Naive thymus-derived CD4-positive, alpha-beta T cell (primary cell): ENCODE measurements at places on chromosomes 13 and 19. TPM values are rescaled to one million over a fixed set of nuclear protein-coding genes. Genes with fewer than 3 reads are reported as not detected.

RNF225 gene
- 0.31 and 0.53 TPM in 2 replicates for total RNA-seq

B3GNT3 gene
- not detected for total RNA-seq

ERICH4 gene
- not detected for total RNA-seq

ZNF763 gene
- 17.3 TPM for total RNA-seq

VAV1 gene
- 90.5 TPM for total RNA-seq

CYP4F12 gene
- 0.50 TPM for total RNA-seq

DNA sequence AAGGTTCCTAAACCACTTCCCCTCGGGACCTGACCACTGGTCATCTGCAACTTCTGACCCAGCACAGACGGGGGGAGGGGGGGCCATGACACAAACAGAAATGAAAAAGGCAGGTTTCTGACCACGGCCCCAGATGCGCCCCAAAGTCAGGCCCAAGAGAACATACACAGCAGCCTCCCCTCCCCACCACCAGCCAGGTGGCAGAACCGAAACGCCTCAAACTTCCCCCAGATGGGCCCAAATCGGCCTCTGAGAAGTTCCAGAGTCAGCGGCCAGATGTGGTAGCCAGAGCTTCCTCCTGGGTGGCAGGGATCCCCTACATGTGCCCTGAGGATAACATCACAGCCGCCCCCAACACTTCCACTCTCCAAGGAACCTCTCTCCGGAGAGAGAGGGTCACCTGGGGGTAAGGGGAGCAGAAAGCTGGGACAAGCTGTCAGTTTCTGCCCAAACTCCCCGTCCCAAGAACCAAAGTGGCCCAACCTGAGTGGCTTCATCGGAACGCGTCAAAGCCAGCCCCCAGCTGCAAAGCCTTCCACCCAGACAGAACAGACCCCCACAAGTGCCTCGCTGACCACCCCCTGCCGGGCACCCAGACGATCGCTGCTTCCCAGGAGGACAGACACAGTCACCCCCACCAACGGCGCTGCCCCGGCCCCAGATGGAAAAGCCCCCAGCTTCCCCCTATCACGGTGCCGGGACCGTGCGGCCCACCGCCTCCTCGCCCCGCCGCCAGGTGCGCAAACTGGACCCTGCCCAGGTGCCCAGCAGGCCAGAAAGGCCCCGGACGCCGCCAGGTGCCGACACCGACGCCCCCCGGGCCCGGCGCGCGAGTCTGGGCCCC is 800 bp downstream of the ELL start:
- peak overlapping the region; percentile 89 for H3K4me3 ChIP-seq
- H3K4me1 ChIP-seq: peaks cover 20% of the 10 kb centered on the region
- no peaks in the 10 kb centered on the region for H3K27me3 ChIP-seq

DNA sequence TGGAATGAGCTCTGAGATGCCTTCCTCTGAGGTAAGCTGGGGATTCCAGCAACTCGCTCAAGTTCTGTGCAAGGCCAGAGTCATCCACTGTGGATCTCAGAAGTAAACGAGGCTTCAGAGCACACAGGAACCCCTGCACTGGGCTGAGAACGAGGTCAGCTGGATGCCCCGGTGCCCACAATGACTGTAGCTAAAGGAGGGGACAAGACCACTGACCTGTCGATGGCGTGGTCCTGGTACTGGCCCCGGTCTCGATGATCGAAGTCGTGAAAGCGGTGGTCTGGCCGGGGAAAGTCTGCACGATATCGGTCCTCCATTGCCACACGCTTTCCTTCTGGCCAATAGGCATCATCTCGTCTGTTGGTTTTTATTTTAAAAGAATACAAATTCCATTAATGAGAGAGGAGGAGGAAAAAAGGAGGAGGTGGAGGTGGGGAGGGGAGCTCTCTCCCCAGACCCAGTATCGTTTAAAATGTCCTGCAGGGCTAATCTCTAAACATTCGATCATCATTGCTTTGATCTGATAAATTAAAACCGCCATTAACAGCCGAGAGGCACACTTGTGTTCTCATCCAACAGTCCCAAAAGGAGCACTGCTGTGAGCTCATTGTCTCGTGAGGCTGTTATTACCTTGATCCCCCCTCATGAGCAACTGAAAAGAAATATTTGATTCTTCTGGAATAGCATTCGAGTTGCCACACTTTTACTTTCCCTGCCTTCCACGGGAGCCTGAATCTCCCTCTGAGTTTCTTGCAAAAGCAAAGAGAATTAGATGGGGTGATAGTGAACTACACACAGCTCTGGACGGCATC is 25.0 kb upstream of the TINCR start:
- no peak for DNase-seq
- no peak overlapping the region for H3K27ac ChIP-seq
- H3K27me3 ChIP-seq: no peaks in the 10 kb centered on the region
- H3K36me3 ChIP-seq: peaks cover 21% of the 10 kb centered on the region

DNA sequence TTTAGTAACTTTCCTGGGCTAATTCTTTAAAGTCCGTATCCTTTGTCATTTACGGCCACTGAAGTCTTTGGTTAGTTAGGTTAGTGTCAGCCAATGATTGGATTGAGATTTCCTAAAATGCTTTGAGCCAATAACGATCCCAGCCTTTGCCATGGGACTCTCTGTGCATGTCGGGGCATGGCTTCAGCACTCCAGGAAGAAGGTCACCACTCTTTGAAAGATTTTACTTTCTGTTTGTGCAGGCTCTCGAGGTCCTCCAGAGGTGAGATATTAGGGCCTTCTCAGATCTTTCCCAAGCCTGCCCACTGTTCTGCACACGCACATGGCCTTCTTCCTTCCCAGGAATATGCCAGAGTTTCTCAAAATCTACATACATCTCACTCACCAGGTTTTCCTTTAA is 153.7 kb upstream of the ARGLU1 start:
- H3K27ac ChIP-seq: no peak overlapping the region
- H3K36me3 ChIP-seq: no peaks in the 10 kb centered on the region
- H3K4me3 ChIP-seq: no peak overlapping the region
- DNase-seq: no peak
- no peaks in the 10 kb centered on the region for H3K27me3 ChIP-seq
- H3K4me1 ChIP-seq: no peaks in the 10 kb centered on the region

- H3K4me3 ChIP-seq: peak overlapping the region; percentile 2
- H3K36me3 ChIP-seq: peaks cover 3% of the 10 kb centered on the region
- peak overlapping the region; percentile 77 for H3K27ac ChIP-seq
- no peaks in the 10 kb centered on the region for H3K27me3 ChIP-seq
Observed at GRCh38 chr13:99323488-99323887, 16.3 kb upstream of the GPR183 start.

GRCh38 chr13:46181840-46182490 is at the start of gene LCP1:
Gene LCP1, minus strand, starts transcription at chr13:46182177. Its CDS starts 22,515 bp downstream, at chr13:46159662.
- no peaks in the 10 kb centered on the region for H3K36me3 ChIP-seq
- DNase-seq: peak; percentile 93
- H3K4me1 ChIP-seq: peaks cover 37% of the 10 kb centered on the region
- peak within 1 kb of the TSS; percentile 82 for H3K27ac ChIP-seq
- peak within 1 kb of the TSS; percentile 83 for H3K4me3 ChIP-seq
- no peaks in the 10 kb centered on the region for H3K27me3 ChIP-seq

GRCh38 chr19:50826492-50827240 is 3.1 kb upstream of the KLK1 start:
- no peaks in the 10 kb centered on the region for H3K4me1 ChIP-seq
- no peak for DNase-seq
- no peak overlapping the region for H3K4me3 ChIP-seq
- H3K27ac ChIP-seq: no peak overlapping the region

- H3K4me3 ChIP-seq: no peak overlapping the region
- H3K4me1 ChIP-seq: peaks cover 18% of the 10 kb centered on the region
- H3K36me3 ChIP-seq: no peaks in the 10 kb centered on the region
- DNase-seq: peak; percentile 78
Observed at GRCh38 chr19:13093407-13094105, 9.1 kb downstream of the LYL1 start.

DNA sequence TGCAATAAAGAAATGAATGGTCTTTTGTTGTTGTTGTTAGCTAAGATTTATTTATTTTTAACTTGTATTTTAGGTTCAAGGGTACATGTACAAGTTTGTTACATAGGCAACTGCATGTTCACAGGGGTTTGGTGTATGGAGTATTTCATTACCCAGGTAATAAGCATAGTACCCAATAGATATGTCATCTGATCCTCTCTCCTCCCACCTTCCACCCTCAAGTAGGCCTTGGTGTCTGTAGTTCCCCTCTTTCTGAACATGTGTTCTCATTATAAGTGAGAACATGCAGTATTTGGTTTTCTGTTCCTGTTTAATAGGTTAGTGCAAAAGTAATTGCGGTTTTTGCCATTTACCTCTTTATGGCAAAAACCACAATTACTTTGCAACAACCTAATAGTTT is 554.1 kb downstream of the TBC1D4 start:
- no peaks in the 10 kb centered on the region for H3K36me3 ChIP-seq
- H3K27ac ChIP-seq: no peak overlapping the region
- no peak overlapping the region for H3K4me3 ChIP-seq

DNA sequence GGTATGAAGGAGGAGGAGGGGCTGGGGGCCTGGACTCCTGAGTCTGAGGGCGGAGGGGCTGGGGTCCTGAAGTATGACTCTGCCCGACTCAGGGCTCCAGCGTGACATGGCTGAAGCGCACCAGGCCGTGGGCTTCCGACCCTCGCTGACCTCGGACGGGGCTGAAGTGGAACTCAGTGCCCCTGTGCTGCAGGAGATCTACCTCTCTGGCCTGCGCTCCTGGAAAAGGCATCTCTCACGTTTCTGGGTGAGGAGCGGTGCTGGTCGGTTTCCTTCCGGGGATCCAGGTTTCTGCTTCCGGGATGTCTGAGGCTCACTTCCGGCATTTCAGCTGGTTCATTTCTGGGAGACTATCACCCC is 1.2 kb downstream of the CPT1C start:
- H3K36me3 ChIP-seq: no peaks in the 10 kb centered on the region
- DNase-seq: no peak
- no peaks in the 10 kb centered on the region for H3K27me3 ChIP-seq
- no peak overlapping the region for H3K4me3 ChIP-seq

GRCh38 chr19:41706741-41707501 is 1.5 kb upstream of the CEACAM5 start:
- H3K27ac ChIP-seq: no peak overlapping the region
- peak; percentile 78 for DNase-seq
- H3K27me3 ChIP-seq: no peaks in the 10 kb centered on the region
- H3K36me3 ChIP-seq: no peaks in the 10 kb centered on the region
- H3K4me1 ChIP-seq: no peaks in the 10 kb centered on the region
- peak overlapping the region; percentile 56 for H3K4me3 ChIP-seq

GRCh38 chr13:99949679-99950413 is 21.7 kb downstream of the ZIC5 start:
- H3K4me1 ChIP-seq: no peaks in the 10 kb centered on the region
- no peaks in the 10 kb centered on the region for H3K27me3 ChIP-seq
- no peak overlapping the region for H3K27ac ChIP-seq
- no peak for DNase-seq

DNA sequence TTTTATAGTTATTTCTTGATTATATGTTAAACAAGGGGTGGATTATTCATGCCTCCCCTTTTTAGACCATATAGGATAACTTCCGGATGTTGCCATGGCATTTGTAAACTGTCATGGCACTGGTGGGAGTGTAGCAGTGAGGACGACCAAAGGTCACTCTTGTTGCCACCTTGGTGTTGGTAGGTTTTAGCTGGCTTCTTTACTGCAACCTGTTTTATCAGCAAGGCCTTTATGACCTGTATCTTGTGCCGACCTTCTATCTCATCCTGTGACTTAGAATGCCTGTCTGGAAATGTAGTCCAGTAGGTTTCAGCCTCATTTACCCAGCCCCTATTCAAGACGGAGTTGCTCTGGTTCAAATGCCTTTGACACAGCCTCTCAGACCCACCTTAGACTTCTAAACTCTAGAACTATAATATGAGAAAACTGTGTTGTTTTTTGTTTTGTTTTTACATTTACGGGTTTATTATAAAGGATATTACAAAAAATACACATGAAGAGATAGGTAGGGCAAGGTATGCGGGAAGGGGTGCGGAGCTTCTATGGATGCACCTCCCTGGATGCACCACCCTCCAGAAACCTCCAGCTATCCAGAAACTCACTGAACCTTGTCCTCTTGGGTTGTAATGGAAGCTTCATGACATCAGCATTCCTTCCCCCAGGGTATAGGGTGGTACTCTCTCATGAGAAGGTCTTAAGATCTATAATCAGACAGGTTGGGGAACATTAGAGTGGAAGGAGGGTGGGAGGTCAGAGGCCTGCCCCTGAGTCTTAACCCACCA is 15.8 kb upstream of the SPRYD7 start:
- no peak overlapping the region for H3K27ac ChIP-seq
- no peak for DNase-seq
- H3K4me1 ChIP-seq: no peaks in the 10 kb centered on the region
- no peaks in the 10 kb centered on the region for H3K27me3 ChIP-seq
- no peaks in the 10 kb centered on the region for H3K36me3 ChIP-seq

DNA sequence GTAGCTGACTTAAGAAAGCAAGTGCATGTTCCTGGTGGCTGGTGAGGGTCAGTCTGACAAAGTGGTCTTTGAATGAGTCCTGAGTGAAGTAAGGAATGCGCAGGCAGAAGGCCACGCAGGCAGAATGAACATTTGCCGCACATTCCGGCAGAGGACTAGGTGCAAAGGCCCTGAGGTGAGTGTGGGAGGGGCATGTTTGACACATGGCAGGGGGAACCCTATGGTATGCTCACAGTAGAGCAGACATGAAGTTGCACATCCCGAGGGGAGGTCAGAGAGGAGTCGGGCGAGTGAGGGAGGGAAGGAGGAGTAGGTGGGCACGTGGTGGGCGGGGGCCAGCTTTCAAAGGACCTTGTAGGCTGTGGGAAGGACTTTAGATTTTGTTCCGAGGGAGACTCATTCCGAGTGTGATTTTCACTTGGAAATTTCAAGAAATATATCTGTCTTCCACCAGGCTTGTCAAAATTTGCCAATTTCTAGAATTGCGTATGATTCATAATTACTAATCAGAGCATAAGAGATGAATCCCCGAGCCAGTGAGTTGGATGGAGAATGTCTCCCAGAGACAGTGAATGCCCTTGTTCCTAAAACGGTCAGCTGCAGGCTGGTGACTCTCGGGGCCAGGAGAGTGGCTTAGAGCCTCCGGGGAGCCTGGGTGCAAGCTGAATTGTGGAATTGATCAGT is 40.3 kb downstream of the ERICH6B start:
- H3K36me3 ChIP-seq: no peaks in the 10 kb centered on the region
- H3K4me1 ChIP-seq: no peaks in the 10 kb centered on the region
- H3K27ac ChIP-seq: no peak overlapping the region

DNA sequence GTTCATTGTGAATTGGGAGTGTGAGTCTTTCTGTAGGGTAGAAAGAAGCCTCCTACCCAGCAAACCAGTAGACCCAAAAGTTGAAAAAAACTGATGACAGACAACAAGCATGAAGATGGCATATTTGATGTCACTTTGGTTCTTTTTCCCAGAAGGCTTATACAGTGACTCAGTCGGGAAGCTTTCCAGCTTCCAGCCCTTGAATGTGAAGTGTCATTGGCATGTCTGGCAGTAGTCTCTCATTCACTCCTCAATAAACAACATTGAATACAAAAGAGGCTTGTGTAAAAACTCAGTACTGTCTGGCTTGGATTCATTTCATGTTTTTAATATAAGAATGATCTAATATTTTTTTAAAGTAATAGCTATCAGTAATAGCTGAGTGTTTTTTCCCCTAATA is 68.7 kb downstream of the IPO5 start:
- no peak overlapping the region for H3K27ac ChIP-seq
- peaks cover 51% of the 10 kb centered on the region for H3K36me3 ChIP-seq
- H3K4me3 ChIP-seq: no peak overlapping the region
- no peaks in the 10 kb centered on the region for H3K4me1 ChIP-seq
